ENCODE measurements at places on chromosomes 5 and 9.
A peak's percentile ranks its signal among the peaks of the same experiment; 100 is the strongest.

- no peak for DNase-seq
These were observed 117.0 kb upstream of the GHR start for GRCh38 chr5:42306287-42306686.

DNA sequence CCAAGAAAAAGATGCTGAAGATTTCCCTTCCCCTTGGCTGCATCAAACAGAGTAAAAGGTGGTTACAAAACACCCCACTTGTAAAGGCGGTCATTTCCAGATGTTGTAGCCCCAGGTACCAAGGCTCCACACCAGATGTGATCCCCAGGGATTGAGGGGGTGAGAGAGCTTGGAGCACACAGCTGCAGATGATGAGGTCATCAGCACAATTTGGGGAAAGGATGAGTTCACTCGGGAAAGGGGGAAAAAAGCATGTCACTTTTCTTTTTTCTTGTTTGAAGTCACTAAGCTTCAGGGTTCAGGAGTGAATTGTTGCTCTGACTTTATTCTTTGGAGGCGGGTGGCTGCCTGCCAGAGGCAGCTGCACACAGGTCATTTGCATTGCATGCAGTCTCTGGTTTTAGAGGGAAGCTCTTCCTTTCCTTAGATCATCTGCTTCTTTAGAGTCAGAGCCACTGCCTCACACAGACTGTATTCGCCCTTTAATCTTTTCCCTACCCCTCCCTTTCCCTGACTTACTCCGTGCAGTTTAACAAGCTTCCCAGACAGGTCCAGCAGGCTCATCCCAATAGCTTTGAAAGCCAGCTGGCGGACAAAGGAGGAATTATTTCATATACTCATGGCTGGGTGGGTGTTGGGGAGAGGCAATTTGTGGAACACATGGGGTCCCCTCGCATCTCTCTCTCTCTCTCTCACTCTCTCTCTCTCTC lies 409.3 kb upstream of the SLC24A2 start:
- DNase-seq, result no peak

DNA sequence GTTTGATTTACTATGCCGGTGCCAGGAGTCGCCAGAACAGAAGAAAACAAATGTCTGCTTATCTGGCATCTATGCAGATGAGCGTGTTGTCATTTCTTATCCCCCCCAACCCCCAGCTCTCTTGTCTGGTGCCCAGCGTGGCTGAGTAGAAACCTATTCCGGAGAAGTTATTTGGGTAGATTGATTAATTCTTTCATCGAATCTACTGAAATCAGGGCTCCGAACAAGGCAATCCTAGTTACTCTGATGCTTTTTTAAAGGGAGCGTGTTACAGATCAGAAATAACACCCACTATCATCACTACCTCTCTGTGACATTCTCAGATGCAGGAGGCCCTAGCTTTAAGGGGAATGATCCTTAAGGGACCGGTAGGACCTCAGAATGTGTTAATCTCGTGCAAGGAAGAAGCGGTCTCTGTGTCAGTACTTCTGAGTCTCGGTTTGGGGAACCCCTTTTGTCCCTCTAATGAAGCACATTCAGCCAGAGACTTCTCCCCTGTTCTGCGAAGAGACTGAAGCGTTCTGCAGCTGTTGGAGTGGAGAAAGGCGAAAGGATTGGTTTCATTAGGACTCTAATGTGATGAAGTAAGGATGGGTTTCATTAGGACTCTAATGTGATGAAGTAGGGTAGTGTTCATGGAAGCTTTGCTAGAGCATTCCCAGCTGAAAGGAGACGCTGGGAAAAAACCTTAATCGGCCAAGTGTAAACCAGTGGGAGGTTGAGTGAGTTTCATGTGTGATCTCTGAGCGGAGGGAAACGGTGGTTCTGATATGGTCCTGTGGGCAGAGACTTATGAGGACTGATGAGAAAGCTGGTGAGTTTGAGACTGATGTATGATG lies 1.5 kb downstream of the PIP5K1B start:
- DNase-seq, result no peak

DNA sequence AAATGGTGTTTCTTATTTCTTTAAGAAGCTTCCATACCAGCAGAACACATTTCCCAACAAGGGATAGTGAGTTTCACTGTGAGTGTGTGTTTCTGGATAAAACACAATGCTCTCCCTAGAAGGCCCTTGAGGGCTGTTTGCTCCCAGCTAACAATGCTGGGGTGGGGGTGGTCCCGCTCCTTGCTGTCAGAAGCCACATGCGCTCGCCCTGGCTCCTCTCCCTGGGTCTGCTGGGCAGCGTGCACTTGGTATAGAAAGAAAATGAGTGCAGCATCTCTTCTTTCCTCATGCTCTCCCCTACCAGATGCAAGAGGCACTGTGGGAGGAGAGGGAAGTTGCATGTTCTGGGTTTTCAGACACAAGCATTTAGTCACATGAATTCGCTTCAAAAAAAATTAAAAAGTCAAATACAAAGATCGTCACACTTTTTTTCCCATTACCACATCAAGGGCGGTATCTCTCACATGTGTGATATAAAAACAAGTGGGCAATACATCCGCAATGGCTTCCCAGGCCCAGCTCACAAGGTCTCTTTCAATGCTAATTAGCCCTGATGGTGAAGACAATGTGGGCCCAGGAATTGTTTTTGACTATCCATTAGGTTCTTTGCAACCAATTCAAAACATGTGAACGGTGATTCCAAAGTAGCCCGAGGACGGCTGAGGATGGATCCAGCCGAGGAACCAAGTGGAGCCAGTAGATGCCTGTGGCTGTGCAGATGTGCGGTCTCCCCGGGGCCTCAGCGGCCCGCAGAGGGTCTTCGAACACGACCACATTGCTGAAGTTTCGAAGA lies 603.6 kb downstream of the IRX1 start:
- no peak for DNase-seq

GRCh38 chr9:135815413-135815812 lies 91.9 kb downstream of the CAMSAP1 start:
- no peak for DNase-seq

- DNase-seq, result no peak
These were observed 532.2 kb downstream of the NR2F1-AS1 start for GRCh38 chr5:93048858-93049257.

GRCh38 chr9:120514405-120514804 lies 65.6 kb downstream of the CDK5RAP2 start:
- no peak for DNase-seq

DNA sequence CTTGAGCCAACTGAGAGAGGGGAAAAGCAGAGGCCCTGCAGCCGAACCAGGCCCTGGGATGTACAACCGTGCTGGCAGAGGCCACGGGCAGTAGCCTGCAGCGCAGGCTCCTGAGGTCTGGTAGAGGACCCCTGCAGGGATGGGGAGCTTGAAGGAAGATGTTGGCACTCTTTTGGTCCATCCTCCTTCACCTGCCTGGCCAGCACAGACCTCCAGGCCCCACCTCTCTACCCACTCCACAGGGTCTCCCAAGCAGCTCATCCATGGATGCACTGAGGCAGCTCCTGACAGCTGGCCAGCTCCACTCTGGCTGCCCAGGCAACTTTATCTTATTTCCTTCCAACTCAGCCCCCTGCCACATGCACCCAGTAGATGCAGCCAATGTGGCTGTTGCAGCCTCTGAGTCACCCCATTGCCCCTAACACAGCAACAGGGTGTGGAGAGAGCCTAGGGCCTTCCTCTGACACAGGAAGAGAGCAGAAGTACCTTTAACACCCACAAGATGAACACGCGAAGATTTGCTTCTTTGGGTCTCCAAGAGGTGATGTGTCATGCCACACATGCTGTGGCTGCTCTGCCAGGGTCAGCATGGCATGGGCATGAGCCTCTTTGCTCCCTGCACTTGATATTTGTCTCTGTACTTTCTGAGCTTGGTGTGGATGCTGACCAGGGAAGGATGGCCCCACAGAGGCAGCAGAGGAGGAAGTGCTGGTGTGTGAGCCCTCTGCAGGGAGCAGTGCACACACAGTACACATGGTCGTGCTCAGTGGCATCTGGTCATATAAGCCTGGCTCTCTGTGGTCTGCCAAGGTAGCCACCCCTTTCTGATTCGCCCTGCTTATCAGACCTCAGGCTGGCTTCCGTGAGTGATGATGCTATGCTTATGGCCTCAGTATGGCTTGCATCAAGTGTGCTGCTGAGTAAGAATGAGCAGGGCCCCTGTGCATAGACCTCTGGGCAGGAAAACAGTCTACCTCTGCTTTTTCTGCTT lies 117.2 kb downstream of the NRG2 start:
- DNase-seq, result peak; percentile 27

DNA sequence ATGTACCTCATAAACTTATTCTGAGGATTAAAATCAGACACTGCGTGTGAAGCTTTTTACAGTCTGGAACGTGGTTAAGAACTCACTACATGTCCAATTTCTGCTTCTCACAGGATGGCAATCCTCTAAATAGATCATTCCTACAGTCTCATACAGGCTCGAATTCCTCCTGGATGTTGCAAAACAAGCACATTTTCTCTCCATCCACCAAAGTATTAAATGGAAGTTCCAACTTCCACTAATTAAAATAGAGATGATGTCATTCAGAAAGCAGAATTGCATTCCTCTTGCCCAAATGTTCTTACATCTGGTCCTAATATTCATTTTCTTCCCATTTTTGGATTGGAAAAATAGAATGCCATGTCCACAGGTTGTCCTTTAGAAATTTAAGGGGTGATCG lies 145.5 kb upstream of the PCA3 start:
- DNase-seq, result no peak

GRCh38 chr5:60710362-60710761 lies 10.4 kb upstream of the DEPDC1B start:
- no peak for DNase-seq

DNA sequence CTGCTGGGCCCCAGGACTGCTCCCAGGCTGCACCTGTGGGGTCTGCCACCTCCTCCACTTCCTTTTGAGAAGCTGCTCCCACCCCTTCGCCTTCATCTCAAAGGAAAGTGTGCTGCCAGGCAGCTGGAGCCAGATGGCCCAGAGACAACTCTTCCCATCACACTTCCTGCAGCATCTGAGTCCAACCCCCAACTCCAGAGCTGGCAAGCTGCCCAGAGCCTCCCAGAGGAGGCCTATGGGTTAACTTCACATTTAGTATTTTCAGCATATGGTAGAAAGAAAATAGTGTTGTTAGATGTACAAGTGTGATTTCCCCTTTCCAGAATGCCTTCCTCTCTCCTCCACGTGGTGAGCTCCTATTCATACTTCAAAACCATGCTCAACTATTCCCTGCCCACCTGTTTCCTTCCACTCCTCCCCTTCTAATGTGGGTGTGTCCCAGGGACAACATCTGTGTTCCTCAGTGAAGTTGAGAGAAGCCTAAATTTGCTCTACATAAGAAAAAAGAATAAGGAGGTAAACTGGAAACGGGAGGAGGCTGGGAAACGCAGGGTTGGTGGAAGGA lies 38.6 kb upstream of the KCNMB1 start:
- DNase-seq, result no peak

- no peak for DNase-seq
These were observed 19.3 kb upstream of the PIP5K1B start for GRCh38 chr9:68685770-68686169.

GRCh38 chr5:176770431-176770830 lies 39.9 kb upstream of the UNC5A start:
- no peak for DNase-seq

DNA sequence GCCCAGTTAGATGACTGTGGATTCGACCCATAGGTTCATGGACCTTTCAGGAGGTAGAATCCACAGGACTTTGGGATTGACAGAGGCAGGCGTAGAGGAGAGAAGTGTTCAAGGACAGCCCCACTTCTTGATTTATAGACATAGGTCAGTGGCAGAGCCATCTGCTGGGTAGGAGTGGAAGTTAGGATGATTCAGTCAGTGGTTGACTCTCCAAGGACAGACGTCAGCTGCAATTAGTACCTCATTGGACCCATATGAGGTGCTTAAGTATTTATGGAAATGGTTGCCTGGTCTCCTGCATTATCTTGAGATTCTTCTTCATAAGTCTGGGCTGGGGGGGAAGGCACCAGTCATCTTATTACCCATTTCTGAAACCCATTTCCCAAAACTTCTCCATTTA lies 70.9 kb downstream of the SH3RF2 start:
- DNase-seq, result no peak

GRCh38 chr5:91027405-91028139 lies 355.5 kb downstream of the ARRDC3 start:
- no peak for DNase-seq

Data from CD4-positive, alpha-beta T cell treated with Interleukin-1 beta for 1 hour (primary cell).